ENCODE measurements at places on chromosomes 7 and 10.

DNA sequence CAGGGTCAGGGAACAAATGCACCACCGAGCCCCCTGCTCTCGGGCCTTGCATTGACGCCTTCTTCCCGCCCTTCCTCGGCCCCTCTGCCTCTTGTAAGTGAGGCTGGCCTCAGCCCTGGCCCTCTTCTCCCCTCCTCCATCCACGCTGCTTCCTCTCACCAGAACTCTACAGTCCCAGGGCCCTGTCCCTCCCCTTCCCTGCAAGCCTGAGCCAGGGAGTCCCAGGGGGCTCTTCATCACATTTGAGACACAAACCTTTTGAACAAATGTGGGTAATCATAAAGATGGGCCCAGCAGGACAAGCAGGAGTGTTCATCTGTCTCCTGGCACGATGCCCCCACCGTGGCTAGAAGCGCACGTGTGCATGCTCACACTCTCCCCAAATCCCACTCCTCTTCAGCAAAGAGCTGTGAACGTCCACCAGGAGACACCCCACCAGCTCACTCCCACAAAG, 57.7 kb downstream of the SLIT1 start:
- DNase-seq, result no peak

- DNase-seq, result no peak
These were observed 9.7 kb upstream of the MKRN1 start for GRCh38 chr7:140489026-140489359.

GRCh38 chr10:6674291-6674690, 94.2 kb upstream of the PRKCQ start:
- no peak for DNase-seq

GRCh38 chr10:84348447-84348846, 20.1 kb downstream of the CCSER2 start:
- no peak for DNase-seq

DNA sequence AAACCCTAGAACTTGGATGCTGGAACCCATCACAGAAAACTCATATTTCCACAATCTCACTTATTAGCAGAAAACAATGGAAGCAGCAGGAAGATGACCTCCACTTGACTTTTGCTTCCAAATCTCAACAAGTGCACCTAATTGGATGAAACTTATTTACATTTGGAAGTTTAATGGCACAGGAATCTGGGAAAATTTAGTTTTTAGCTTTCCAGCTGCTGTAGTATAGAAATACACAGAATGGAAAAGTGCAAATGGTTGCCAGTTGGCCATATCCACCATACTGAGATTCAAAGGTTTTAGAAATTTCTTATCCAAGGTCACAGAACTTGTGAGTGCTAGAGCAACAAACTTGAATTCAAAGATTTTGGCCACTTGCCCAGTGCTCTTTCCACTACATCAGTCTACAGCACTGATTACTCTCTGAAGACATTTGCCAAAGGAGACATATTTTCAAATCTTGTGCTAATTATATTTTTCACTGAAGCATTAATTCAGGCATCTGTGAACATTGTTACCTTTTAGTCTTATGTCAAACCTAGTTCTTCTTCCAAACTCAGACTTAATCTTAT, 9.3 kb upstream of the AHR start:
- no peak for DNase-seq

Measured in glutamatergic neuron (in vitro differentiated cells).